ENCODE measurements at places on chromosomes 13 and 19. TPM values are rescaled to one million over a fixed set of nuclear protein-coding genes. Genes with fewer than 3 reads are reported as not detected.

RDH8 gene
- not detected for polyA plus RNA-seq

CDX2 gene
- polyA plus RNA-seq = 92.5 TPM

CPAMD8 gene
- polyA plus RNA-seq = 1.1 TPM

ZNF667 gene
- polyA plus RNA-seq = not detected

All from small intestine (tissue), 16 donors.